Uterus (tissue), 4 donors: ENCODE measurements at places on chromosomes 16 and 17.

- peak; percentile 74 for DNase-seq
These were observed 22.8 kb downstream of the ZNF423 start for GRCh38 chr16:49833085-49833484.

- DNase-seq = no peak
These were observed 860 bp upstream of the DCAF7 start for GRCh38 chr17:63549289-63549945.

- no peak for DNase-seq
These were observed 6.3 kb downstream of the VWA3A start for GRCh38 chr16:22098405-22099255.

GRCh38 chr17:65559804-65560627 lies 1.4 kb downstream of the AXIN2 start:
- DNase-seq = peak; percentile 64

DNA sequence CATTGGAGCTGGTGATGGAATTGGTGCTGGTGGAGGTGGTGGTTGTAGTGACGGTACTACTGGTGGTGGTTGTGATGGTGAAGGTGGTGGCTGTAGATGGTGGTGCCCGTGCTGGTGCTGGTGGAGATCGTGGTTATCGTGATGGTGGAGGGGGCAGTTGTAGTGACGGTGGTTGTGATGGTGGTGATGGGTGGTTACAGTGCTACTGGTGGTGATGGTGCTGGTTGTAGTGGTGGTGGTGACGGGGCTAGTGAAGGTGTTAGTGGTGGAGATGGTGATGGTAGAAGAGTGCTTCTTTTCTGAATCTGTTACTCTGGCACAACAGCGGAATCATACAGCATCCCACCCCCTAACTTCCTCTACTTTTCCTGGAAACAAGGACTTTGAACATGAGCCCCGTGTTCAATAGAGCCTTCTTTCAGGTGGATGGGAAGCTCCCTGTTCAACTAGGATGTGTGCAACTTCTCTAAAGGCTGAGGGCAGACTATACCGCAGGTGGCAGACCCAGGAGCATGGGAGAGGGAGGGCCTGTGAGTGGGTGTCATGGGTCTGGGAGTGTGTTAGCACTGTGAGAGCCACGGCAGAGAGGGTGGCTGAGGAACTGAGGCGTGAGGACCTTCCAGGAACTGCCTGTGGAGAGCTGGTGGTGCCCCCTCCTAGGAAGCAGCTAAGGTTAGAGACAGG lies 8.2 kb downstream of the TBX21 start:
- DNase-seq = no peak

- DNase-seq = no peak
These were observed 158.5 kb upstream of the CACNG5 start for GRCh38 chr17:66676421-66676820.

DNA sequence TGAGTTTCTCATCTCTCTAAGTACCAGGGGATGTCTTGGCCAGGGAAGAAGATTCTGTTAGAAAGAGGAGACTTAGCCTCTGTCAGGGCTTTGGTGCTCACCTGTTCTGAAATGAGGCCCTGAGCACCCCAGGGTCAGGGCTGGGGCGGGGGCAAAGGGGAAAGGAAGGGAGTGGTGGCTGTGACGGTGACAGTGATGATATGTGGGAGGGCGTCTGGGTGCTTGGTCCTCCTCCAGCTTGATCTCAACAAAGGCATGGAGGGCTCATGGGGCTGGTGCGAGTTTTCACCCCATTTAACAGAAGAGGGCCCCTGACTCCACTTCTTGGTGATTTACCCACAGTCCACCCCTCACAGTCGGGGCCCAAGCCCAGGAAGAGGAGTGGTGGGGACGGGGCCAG lies 15.1 kb downstream of the SOX8 start:
- no peak for DNase-seq

- DNase-seq = peak; percentile 38
These were observed 23.3 kb downstream of the SLC38A7 start for GRCh38 chr16:58661199-58661830.

- no peak for DNase-seq
These were observed 308.2 kb upstream of the IRX3 start for GRCh38 chr16:54594601-54595391.

- DNase-seq = no peak
These were observed 748 bp downstream of the ATF7IP2 start for GRCh38 chr16:10386517-10387100.

GRCh38 chr16:30515275-30515674 lies 11.1 kb downstream of the ZNF768 start:
- DNase-seq = no peak

DNA sequence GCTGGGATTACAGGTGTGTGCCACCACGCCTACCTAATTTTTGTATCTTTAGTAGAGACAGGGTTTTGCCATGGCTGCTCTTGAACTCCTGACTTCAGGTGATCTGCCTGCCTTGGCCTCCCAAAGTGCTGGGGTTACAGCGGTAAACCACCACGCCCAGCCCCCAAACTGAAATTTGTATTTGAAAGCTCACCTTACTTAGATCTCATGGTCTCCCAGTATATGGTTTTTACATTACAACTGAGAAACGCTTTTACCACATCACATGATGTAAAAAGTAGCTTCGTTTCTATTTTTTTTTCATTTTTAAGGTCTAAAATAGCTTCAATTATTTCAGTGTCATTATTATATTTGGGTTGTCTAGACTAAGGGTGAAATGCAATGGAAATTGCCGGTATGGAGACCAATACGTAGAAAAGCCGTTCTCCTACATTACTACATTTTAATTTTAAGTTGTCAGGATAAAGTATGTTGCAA lies 93.3 kb downstream of the BCAS3 start:
- no peak for DNase-seq

DNA sequence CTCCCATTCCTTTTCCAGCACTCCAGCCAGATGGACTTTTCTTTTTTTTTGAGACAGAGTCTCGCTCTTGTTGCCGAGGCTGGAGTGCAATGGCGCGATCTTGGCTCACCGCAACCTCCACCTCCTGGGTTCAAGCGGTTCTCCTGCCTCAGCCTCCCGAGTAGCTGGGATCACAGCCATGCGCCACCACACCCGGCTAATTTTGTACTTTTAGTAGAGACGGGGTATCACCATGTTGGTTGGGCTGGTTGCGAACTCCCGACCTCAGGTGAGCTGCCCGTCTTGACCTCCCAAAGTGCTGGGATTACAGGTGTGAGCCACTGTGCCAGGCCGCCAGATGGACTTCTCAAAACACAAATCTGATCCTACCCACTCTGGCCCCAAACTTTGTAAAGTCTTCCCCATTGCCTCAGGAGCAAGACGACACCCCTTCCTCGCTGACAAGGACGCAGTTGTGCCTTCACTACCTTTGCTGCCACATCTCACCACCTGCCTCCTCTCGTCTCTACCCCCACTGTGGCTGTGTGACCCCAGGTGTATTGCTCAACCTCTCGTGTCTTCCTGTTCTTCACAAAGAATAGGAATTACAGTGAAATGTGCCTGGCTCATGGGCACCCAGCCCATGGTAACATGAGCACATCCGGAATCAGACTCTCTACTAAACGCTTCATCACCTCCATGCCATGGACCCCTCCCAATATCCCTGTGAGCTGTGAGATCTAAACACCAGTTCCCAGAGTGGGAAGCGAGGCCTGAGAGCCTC lies 3.7 kb upstream of the BANP start:
- DNase-seq = no peak

DNA sequence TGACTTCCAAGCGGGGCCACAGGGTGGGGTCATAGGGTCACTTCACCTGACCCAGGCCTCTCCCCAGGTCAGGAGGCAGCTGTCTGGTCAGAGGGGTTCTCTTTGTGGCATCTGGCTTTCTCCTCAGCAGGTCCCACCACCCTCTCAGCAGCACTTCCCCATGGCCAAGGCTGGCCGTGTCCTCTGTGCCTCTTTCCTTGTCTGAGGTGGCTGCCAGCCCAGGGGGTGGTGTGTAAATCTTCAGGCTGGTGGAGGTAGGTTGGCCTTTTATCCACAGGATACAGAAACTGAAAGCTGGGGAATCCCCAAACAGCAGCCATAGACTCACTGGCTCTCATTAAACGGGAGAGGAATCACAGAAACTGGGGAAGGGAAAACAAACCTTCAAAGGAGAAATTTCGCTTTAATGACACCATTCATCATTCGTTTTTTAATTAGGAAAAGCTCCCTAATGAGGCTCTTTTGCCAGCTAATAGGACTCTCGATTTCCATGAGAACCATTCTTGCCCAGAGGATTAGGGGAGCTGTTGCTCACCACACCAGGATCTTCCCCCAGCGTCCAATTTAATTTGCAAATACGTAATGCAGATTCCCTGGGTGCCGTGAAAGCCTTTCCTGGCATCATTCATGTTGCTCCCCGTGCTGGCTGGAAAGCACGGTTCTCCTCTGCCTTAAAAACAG lies 18.0 kb downstream of the C17orf75 start:
- no peak for DNase-seq

- no peak for DNase-seq
These were observed 17.0 kb downstream of the PIK3R5 start for GRCh38 chr17:8948462-8948861.

- DNase-seq = no peak
These were observed 2.5 kb upstream of the ZFHX3 start for GRCh38 chr16:73050201-73051099.

- DNase-seq = no peak
These were observed 31.8 kb upstream of the AXIN2 start for GRCh38 chr17:65593092-65593854.

DNA sequence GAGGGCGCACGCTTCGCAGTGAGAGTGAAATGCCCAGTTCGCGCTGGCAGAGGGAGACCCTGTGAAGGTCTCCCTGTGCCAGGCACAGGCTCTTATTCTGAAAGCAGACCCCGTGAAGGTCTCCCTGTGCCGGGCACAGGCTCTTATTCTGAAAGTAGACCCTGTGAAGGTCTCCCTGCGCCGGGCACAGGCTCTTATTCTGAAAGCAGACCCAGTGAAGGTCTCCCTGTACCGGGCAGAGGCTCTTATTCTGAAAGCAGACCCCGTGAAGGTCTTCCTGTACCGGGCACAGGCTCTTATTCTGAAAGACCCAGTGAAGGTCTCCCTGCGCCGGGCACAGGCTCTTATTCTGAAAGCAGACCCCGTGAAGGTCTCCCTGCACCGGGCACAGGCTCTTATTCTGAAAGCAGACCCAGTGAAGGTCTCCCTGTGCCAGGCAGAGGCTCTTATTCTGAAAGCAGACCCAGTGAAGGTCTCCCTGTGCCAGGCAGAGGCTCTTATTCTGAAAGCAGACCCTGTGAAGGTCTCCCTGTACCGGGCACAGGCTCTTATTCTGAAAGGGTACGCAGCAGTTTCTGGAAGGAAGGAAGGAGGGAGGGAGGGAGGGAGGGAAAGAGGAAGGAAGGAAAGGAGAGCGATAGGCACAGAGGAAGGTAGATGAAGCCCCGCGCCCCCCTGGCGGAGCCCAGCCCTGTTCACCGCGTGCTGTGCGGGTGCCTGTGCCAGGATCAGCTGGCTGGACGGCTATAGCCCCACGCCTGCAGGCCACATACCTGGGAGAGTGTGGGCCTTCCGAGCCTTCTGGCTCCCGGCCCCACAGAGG lies 55.3 kb downstream of the WDR45B start:
- DNase-seq = peak; percentile 82

DNA sequence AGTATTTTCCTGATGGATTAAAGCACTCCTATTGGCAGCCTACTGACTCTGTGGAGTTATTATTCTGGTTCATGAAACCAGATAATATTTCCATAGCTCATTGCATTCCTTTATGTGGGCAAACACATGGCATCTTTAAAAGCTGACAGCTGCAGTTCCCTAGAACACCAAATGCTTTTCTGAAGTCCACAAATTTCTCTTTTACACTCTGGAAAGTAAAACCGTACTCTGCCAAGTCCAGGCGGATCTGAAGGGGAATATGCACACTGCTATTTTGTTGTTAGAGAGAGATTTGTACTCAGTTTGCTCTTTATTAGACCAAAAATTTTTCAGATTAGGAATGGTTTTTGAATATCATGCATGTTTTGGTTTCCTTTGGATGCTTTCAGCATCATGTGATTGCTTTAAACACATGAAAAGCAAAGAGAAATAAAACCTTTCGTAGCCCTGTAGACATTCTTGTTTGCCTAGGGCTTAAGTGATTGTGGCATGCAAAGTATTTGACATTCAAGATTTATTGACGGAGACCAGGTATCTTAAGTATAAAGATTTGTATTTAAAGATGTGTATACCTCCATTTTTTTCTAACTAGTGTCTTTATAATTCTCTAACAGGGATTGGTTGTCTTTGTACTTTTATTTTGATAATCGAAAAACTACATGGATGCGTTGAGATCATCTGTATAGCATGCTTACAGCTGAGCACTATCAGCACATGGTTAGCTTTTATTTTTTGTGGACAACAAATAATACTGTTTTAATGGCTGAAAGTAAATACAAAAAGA lies 19.5 kb downstream of the SEC14L1 start:
- no peak for DNase-seq

- no peak for DNase-seq
These were observed 81.9 kb upstream of the HNF1B start for GRCh38 chr17:37826497-37827430.

- DNase-seq = no peak
These were observed 13.1 kb downstream of the SPOP start for GRCh38 chr17:49664706-49665211.

GRCh38 chr16:397135-397661 lies at the start of gene NME4:
Gene NME4 (plus strand): TSS chr16:397199. CDS start chr16:397223, 24 bp downstream.
- no peak for DNase-seq

DNA sequence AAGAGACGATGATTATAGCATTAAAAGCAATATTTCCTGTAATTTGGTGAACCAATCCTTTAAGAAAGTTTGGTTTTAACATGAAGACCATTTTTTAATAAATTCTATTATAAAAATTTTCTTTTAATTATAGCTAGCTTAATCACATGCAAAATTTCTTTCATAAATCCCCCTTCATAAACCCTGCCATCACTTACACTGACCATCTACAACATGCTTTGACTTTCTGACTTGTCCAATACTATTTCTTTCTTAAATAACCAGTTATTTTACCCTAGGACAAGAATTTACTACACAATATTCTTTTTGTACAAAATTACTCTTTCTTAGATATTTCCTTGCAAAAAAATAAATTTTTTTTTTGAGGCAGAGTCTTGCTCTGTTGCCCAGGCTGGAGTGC lies 1334.8 kb downstream of the CDH11 start:
- no peak for DNase-seq

DNA sequence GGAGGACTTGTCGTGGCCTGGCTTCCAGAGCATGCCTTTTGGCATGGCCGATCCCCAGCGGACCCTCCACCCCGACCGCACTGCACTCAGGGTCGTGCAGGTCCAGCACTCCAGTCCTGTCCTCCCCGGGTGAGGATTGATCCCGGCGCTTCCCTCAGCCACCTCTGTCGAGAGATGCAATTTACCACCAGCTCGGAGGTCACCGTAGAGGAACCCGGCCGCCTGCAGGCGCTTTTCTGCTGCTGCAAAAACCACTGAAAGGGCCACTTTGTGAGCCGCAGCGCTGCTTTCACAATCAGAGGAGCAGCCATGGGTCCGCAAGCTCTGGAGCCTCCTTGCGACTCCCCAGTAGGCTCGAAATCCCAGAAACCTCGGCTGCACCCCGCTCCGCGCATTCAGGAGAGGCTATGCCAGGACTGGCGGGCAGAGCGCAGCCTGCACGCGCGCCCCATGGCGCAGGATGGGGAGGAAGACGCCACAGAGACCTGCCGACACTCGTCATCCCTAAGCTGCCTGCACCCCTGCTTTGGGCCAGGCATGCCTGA lies 134.2 kb downstream of the HS3ST2 start:
- peak; percentile 15 for DNase-seq

- DNase-seq = no peak
These were observed 111.7 kb downstream of the ABCC12 start for GRCh38 chr16:48044117-48044516.
